Neural progenitor cell (in vitro differentiated cells): ENCODE measurements at places on chromosomes 11 and 22. TPM values are rescaled to one million over a fixed set of nuclear protein-coding genes. Genes with fewer than 3 reads are reported as not detected.

Gene MMP13
- not detected in 2 replicates for total RNA-seq

Gene OR51B5
- total RNA-seq: 0.22 TPM in 1 of 2 replicates, not detected in the other

- DNase-seq: no peak
These were observed 213.3 kb downstream of the MN1 start for GRCh38 chr22:27588268-27588667.

- DNase-seq: no peak
These were observed 4.9 kb downstream of the IGF2 start for GRCh38 chr11:2134022-2135010.

- no peak for DNase-seq
These were observed 2.3 kb upstream of the VSIG2 start for GRCh38 chr11:124754309-124754708.
